NT2/D1 (cell line): ENCODE measurements at places on chromosomes 3 and 15.

DNA sequence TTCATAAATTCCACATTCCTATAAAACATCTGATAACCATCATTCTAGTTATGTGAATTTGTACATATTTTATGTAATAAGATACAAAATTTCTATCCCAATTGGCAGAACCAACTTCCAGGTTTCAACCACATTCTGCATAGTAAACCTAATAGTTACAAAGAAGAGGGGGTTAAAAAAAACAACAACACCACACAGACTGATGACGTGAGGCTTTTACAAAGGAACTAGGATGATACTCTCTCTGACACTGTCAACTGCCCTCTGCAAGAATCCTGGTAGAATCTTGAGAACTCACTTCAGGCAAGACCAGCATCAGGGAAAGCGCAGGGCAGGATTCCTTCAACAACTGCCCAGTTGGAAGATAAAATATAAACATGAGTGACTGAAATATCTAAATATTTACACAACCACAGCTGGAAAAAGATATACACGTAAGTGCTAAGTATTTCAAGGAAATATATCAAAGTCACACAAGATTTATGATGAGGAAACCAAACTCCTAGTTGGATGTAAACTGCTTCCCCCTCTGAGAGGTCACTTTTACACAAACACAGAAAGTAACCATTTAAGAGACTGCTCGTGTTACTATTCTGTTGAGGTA is 816.4 kb downstream of the ROBO1 start:
- DNase-seq: no peak

DNA sequence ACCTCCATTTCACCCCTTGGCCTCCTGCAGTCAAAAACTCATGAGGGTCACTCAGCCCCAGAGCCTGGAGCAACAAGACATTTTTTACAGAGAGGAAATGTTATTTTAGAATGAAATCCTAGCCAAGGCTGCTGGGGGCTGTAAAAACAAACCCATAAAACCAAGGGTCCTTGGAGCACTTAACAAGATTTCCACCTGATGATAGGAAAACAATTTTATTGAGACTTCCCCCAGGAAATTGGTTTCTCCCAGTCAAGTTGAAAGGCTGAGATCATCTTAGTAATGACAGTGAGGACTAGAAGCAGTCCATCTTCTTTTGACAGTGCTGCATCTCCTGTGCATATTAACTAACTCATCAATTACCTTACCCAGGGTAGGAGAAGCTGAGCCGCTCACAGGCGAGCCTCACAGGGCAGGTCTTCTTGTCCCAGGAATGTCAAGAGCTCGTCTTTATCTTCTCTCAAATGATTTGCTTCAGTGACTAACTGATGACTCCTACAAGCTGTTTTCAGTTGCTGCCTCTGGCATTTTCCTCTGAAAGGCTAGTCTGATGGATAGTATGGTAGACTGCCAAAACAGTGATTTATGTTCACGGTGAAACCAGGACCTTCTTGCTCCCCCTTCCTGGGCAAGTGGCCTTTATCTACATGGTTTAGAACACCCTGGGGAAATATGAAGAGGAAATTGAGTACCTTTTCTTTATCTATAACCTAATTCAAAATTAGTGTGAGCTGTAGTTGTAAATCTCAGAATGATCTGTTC is 34.6 kb upstream of the AEN start:
- DNase-seq: no peak

GRCh38 chr3:31220431-31220830 is 312.3 kb upstream of the STT3B start:
- DNase-seq: no peak

DNA sequence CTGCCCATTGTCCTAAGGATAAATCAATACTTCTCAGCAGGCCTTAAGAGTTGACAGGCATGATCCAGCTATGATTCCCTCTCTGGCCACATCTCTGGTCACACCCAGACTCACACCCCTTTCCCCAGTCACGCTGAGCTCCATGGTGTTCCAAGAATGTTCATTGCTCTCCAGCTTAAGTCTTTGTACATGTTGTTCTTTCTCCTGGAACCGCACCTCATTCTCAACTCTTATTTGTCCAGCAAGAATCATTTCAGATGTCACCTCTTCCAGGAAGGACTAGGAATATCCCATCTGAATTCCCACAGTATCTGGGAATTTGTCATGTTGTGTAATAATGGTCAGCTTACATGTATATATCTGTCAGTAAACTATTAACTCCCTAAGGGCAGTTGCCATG is 118.3 kb upstream of the GALNT15 start:
- no peak for DNase-seq

DNA sequence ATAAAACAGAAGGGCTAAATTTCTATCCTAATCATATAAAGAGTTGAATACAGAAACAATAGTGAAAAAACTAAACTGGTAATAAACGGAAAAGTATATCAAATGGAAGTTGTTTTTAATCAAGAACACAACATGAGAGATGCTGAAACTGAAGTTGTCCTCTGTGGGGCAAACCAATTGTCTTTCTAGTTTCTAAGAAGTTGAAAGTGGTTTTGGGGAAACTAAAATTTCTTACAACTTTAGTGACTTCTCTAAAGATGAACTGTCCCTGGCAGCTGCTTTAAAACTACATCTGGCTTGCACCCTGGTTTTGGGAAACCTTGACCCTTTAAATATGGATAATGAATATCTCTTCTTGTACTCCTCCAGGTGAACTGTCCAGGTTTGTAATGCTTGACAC is 155.6 kb downstream of the ADAM10 start:
- no peak for DNase-seq

GRCh38 chr3:191151653-191152052 is 47.4 kb upstream of the OSTN start:
- DNase-seq: no peak

GRCh38 chr3:142779591-142779990 is 55.8 kb downstream of the TRPC1 start:
- no peak for DNase-seq

DNA sequence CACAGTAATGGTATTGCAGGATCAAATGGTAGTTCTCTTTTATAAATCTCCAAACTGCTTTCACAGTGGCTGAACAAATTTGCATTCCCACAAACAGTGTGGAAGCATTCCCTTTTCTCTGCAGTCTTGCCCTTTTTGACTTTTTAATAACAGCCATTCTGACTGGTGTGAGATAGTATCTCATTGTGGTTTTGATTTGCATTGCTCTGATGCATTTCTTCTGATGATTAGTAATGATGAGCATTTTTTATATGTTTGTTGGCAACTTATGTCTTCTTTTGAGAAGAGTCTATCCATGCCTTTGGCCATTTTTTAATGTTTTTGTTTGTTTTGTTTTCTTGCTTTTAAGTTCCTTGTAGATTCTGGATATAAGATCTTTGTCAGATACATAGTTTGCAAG is 316.1 kb upstream of the TMCO5A start:
- DNase-seq: no peak

GRCh38 chr3:8899876-8900460 is 63.3 kb downstream of the RAD18 start:
- DNase-seq: no peak

DNA sequence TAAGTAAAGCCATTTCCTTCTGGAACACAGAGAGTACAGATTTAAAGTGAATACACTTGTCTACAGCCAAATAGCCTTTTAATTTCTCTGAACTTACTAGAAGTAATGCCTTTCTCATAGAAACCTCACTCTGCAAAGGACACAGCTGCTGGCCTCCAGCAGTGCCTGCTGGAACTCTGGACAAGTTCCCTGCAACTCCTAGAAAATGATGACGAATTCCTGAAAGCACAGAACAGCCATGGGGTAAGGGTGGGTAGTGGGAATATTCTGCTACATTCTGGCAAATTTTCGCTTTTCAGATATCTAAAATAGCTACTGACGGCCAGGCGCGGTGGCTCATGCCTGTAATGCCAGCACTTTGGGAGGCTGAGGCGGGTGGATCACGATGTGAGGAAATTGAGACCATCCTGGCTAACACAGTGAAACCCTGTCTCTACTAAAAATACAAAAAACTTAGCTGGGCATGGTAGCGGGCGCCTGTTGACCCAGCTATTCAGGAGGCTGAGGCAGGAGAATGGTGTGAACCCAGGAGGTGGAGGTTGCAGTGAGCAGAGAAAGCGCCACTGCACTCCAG is 34.4 kb downstream of the RYK start:
- DNase-seq: no peak

GRCh38 chr3:46517016-46517783 is 19.4 kb downstream of the RTP3 start:
- no peak for DNase-seq

GRCh38 chr3:170589113-170589512 is 3.2 kb upstream of the SLC7A14 start:
- DNase-seq: no peak

GRCh38 chr3:116342499-116342898 is 102.8 kb downstream of the LSAMP start:
- DNase-seq: no peak

- DNase-seq: no peak
Observed at GRCh38 chr3:100213891-100214573, 46.8 kb upstream of the TBC1D23 start.

GRCh38 chr3:57729334-57730045 is 26.6 kb upstream of the SLMAP start:
- DNase-seq: no peak

- peak; percentile 50 for DNase-seq
Observed at GRCh38 chr15:23857028-23857641, 170.0 kb upstream of the NDN start.

DNA sequence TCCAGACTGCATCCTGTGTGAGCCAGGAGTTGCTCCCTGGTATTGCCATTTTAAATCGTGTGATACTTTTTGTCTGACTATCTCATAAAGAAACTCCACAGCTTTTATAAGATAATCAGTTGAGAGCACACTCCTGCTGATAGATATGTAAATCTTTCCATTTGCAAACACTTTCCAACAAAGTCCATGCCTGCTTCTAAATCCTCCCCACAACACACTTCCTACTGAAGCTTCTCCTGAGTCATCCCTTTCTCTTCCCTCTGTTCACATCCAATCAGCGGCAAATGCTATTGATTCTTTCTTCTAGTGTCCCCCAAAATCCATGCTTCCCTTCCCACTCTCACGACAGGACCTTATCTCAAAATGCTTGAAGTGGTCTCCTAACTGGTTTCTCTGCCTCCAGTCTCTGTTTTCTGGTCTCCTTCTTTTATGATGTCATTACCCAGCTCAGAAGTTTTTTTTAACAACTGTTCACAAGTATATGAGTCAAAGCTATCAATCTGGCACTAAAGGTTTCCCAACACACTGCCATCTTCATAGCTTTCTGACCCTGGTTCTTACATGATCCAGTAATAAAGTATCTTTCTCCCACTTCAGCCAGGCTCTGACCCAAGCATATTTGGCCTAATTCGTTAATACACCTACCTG is 4.5 kb upstream of the WWTR1 start:
- no peak for DNase-seq

DNA sequence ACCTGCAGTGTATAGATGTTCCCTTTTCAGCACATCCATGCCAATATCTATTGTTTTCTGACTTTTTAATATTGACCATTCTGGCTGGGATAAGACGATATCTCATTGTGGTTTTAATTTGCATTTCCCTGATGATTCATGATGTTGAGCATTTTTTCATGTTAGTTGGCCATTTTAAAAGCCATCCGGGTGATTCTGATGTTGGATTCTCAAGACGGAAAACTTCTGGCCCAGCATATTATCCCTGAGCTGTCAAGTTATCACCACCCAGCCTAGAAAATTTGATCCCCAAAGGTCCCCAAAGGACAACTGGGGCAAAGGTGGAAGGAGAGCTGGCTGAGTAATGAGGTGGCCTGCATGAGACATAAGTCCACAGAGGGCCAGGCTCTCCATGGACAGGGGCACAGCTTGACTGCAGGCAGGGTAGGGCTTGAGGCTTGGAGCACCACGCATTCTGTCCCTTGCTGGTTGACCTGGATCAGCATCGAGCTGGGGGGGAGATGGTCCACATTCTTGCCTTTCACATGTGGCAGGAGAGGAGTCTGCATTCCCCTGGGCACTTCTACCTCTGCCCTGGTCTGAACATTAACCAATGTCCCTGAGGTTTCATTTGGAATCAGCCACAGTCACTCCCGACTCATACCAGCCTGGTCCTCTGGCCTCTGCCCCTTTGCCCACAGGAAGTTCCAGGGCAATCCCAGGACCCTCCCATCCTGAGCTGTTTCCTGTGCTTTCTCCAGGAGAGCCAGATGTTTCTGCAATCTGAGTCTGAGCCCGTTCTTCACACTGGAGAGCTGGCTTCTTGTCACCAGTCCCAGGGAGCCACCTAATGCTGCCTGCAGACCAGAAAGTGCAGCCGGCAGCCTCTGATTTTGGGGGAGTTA is 69.2 kb downstream of the ISG20 start:
- DNase-seq: no peak

- DNase-seq: peak; percentile 36
Observed at GRCh38 chr3:168620854-168621253, 525.1 kb upstream of the GOLIM4 start.

- no peak for DNase-seq
Observed at GRCh38 chr3:193375614-193376013, 2.9 kb downstream of the ATP13A5 start.

DNA sequence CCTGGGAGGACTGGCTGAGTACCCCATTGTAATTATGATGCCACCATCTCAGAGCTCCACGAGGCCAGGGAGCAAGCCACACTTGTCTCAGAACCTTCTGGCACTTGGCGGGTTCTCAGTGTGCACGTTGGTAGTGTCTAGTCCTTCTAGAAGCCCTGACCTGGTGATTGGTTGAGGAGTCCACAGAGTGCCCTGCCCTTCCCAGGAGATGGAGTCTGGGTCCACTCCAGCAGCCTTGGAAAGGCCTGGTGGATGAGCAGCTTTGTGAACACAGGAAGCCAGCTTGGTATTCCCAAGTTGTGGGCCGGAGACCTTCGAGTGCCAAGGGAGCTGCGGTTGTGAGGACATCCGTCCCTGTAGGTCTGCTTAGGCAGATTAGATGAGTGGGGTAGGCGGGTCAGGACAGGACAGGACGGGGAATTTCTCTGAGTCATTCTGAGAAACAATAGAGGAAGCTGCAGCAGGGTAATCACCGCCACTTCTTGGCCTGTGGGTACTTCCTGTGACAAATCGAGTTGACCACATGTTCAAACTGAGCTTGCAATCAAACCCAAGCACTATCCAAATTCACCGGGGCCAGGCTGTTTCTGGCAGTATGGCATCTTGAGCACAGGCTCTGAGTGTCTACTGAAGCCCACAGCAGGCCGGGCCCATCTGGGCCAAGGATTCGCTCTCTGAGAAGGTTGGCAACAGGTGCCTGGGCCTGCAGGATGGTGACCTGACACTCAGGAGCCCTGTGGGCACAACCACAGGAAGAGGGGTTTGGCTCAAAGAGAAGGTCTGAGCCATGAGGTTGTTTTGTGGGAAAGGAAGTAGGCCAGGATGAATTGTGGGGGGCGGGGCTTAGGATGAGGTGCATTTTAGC is 71.5 kb upstream of the PLXNA1 start:
- DNase-seq: peak; percentile 42

DNA sequence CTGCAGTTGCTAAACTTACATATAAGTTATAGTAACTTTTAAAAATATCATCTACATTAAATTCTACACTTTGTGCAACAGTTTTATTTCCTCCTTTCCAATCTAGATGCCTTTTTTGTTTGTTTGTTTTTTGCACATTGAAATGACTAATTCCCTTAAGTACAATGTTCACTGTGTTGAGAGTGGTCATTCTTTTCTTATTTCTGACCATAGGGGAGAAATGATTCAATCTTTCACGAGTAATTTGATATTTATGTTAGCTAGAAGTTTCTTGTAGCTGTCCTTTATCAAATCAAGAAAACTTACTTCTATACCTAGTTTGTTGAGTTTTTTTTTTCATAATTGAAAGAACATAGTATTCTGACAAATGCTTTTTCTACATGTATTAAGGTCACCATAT is 85.0 kb upstream of the CBLB start:
- no peak for DNase-seq

- no peak for DNase-seq
Observed at GRCh38 chr15:81002331-81003096, 1.8 kb downstream of the TLNRD1 start.

GRCh38 chr15:100201376-100202280 is 140.1 kb downstream of the ADAMTS17 start:
- no peak for DNase-seq
